ENCODE measurements at places on chromosomes 16 and 17.

GRCh38 chr16:85507342-85507741 is 105.8 kb upstream of the GSE1 start:
- DNase-seq: no peak

DNA sequence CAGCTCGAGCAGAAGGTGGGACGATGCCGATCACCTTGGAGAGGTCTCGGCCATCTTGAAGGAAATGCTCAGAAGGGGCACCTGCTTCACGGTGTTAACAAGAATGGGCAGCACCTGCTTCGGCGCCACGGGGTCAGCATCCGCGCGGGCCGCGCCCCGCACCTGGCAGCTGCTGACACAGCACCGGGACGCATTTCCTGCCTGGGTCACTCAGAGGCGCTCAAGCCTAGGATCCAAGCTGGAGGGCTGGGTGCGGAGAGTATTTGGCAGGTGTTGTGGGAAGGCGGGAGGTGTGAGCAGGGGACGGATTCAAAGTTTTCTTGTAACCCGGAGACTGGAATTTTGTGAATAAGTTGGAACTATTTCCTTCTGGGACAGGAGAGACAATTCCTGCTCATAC is 39.3 kb upstream of the AKTIP start:
- no peak for DNase-seq

GRCh38 chr16:12272264-12272663 is 295.7 kb downstream of the SNX29 start:
- no peak for DNase-seq

DNA sequence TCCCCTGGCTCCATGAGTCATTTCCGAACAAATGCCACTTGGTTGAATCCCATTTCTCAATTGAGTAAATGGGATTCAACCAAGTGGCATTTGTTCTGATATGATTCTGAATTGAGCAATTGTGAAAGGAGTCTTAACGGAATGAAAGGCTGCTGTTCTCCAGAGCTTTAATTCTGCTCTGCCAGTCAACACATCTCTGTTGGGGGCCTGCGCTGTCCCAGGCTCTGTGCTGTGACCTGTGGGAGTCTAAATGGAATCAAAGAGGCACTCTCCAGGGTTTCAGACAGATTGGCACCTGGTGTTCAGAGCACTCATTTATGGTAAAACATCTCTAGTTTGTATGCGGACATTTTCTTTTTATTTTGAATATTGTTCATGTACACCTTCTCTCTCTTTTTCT is 126.2 kb downstream of the WSCD1 start:
- DNase-seq: no peak

DNA sequence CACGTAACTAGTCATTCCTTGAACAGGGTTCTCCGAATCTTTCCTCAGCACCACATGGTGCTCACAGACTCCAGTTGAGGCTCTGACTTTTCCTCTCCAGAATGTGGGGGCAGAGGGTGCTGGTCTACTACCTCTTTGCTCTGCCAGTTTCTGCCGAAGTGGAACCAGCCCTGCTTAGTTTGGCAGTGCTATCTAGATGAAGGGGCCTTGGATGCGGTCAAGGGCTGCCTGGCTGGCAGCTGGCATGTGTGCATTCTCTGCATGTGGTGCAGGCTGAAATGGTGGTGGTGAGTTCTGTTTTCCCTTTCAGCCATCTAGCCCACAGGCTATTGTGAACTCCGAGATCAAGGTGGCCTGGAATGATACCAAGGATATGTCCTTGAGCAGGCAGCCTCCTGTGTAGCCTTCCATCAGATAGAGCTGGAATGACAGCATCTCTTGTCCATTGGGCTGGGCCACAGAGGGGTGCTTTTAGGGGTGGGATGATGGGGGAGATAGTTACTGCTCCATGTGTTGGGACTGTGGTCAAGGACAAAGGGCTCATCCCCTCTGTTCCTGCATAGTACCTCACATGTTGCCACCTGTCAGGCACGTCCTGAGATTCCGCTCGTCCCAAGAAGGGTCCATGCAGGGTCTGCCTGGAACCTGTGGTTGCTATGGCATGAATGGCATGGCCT is 2.0 kb downstream of the DYNLL2 start:
- no peak for DNase-seq

GRCh38 chr17:69246726-69247375 is 18.2 kb upstream of the ABCA10 start:
- DNase-seq: no peak

DNA sequence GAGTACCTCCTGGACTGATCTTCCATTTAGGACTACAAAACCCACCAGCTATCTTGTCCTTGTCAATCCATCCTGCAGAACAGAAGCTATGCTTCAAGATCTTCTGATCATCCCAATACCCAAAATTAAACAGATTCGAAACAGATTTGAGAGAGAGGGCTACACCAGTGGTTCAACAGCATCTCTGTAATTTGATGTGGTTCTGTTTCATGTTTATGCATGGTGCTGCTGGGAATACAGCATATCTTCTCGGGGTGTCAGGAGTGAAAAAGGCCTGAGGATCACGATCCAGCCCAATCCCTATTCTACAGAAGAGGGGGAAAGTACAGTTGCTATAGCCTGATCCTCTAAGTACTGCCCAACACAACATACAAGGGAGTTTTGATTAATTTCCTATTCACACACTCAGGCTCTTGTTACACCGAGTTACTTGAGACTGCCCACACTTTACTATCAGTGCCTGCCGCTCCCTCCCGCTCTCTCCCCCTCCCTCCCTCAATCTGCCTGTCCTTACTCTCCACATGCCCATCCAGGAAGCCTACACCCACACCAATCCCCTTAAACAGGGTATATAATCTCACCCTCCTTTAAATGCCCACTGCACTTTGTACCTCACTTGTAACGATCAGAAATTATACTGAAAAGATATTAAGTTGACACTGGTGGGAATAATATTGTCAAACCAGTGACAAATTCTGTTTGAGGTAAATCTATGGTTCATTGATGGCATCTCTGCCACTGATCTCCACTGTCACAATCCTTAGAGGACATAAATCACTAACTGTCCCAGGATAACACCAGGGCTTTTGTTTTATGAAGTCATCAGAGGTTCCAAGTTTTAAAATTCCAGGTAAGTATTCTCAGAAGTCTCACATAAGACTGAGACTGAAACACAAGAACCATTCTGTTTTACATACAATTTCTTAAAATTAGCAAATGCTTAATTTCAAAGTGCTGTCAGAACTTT is 89.3 kb upstream of the PLEKHM1 start:
- no peak for DNase-seq

GRCh38 chr17:3808701-3809100 is 7.7 kb upstream of the ITGAE start:
- DNase-seq: no peak

DNA sequence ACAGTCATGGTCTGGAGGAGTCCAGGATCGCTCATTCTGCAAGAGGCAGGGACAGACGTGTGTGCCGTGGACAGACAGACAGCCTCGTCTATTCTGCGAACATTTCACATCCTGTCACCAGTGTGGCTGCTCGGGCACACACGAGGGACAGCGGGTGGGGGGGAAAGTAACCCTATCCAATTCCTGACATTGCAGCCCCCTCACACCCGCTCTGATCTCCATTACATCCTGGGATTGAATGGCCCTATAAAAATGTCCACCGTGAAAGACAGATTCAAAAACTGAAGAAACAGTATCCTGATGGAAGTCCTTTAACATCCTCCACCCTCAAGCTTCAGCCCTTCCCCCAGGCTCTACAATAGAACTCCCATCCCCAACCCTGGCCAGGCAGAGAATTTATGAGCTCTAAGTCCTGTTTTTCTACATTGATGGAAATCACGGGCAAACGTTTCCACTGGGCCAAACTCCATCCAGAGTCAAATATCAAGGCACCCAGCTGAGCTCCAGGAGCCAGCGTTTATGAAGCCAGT is 39.4 kb downstream of the HS3ST3A1 start:
- DNase-seq: no peak

GRCh38 chr16:67883872-67884261 is 818 bp upstream of the NRN1L start:
- DNase-seq: peak; percentile 53

DNA sequence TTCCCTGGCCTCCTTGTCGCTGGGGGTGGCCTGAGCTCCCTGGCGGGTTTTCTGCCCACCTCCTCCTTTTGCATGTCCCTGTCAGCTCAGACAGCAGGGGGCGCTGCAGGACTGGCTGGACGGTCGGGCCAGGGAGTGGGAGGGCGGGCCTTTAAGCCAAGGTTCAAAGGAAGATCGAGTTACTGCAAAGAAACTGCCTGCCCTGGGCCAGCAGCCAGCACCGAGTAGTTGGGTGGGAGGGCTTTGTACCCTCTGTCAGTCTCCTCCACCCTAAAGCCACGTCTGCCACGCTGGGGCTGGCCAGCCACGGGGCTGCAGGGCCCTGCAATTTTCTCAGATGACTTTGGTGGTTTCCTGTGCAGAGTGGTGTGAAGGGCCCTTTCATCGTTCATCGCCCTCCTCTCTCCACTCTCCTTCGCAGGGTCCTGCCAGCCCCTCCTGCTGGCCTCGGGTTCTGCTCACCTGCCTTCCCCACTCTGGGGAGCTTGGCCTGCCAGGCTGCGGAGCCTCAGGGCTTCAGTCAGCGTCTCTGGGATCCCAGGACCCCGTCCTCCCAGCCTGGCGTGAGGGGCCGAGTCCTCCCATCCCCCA is 12.3 kb downstream of the GPR142 start:
- peak; percentile 88 for DNase-seq

- DNase-seq: no peak
Measured at GRCh38 chr16:9813665-9814064, 368.6 kb downstream of the GRIN2A start.

DNA sequence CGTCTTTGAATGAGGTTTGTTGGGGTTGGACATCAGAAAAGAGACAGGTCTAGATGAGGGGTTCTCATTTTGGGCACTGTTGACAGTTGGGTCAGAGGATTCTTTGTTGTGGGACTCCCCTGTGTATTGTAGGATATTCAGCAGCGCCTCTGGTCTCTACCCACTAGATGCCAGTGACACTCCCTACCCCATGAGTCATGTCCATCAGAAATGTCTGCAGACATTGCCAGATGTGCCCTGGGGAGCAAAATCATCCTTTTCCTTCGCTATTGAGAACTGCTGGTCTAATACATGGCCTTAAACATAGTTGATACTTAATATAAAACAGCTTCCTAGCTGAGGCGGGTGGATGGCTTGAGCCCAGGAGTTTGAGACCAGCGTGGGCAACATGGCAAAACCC is 3.1 kb downstream of the ABAT start:
- DNase-seq: no peak

DNA sequence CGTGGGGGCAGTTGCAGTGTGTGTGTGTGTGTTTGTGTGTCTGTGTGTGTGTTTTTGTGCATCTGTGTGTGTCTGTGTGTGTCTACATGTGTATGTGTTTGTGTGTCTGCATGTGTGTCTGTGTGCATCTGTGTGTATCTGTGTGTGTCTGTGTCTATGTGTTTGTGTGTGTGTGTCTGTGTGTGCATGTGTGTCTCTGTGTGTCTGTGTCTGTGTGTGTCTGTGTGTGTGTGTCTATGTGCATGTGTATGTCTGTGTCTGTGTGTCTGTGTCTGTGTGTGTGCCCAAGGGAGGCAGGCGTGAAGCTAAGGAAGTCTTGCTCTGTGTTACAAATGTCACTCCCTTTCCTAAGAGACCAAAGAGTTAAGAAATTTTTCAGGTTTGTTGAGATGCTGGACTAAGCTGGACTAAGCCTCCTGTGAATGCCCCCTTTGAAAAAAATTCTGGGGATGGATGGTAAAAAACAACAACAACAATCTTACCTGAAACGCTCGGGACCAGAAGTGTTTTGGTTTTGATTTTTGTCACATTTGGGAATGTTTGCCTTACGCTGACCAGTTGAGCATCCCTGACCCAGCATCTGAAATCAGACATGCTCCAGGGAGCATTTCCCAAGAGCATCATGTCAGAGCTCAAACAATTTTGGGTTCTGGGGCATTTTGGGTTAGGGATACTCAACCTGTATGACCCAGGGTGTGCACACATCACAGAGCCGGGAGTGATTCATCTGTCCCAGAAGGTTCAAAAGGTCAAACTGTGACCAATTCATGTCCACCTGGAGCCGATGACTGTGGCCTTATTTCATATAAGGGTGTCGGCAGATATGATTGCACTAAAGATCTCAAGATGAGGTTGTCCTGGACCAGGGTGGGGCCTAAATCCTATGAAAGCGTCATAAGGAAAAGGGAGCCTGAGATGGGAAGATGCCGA is 48.6 kb upstream of the ZNF469 start:
- DNase-seq: no peak

GRCh38 chr17:33777674-33778073 is 477.4 kb upstream of the CCL2 start:
- no peak for DNase-seq

GRCh38 chr16:4790871-4791270 is 2.7 kb upstream of the SEPTIN12 start:
- no peak for DNase-seq

Data from stimulated activated CD4-positive, alpha-beta T cell treated with anti-CD3 and anti-CD28 coated beads, Interleukin-15, amount 100 ng/mL, for 1 hour (primary cell).